ENCODE measurements at places on chromosomes 5 and 9. TPM values are rescaled to one million over a fixed set of nuclear protein-coding genes. Genes with fewer than 3 reads are reported as not detected.
A peak's percentile ranks its signal among the peaks of the same experiment; 100 is the strongest.

GRCh38 chr5:6459896-6460295, 11.2 kb downstream of the UBE2QL1 start:
- H3K27ac ChIP-seq: no peak overlapping the region
- no peak overlapping the region for H3K4me3 ChIP-seq
- peaks cover 7% of the 10 kb centered on the region for H3K4me1 ChIP-seq
- no peaks in the 10 kb centered on the region for H3K36me3 ChIP-seq

DNA sequence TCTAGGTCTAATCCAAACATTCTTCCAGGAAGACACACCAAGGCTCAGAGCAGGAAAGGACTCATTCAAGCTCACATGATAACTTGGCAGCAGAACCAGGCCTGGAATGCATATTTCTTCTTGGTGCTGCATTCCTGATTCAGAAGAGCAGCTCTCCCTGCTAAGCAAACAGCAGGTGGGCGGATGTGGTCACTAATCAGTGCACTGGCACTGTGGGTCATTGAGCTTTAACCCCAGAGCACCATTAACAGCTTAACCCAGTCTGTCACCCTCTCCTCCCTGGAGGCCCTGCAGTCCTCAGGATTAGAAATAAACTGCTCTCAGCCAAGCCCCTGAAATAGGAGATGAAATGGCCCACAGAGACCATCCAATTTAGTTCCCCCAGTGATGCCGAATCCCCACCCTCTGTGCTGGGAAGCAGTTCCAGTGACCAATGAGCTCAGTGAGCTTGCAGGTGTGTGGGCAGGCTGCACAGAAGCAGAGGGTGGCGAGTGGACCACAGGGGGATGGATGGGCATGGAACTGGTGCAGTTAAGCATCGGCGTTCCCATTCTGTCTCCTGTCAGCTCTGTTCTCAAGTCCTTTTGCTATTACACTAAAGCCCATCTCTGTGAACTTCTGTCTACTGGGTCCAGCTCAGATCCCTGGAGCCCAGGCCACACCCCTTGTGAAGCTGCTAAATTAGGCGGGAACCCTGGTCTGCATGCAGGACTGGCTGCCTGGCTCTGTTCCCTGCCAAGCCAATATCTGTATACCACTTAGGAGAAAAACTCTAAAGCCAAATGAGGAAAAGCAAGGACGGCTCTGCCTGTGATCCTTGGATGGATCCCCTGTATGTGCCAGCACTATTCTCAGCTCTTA, 16.6 kb upstream of the MEGF9 start:
- H3K27me3 ChIP-seq: no peaks in the 10 kb centered on the region
- H3K4me1 ChIP-seq: no peaks in the 10 kb centered on the region
- no peak for DNase-seq
- no peaks in the 10 kb centered on the region for H3K36me3 ChIP-seq
- H3K27ac ChIP-seq: no peak overlapping the region

DNA sequence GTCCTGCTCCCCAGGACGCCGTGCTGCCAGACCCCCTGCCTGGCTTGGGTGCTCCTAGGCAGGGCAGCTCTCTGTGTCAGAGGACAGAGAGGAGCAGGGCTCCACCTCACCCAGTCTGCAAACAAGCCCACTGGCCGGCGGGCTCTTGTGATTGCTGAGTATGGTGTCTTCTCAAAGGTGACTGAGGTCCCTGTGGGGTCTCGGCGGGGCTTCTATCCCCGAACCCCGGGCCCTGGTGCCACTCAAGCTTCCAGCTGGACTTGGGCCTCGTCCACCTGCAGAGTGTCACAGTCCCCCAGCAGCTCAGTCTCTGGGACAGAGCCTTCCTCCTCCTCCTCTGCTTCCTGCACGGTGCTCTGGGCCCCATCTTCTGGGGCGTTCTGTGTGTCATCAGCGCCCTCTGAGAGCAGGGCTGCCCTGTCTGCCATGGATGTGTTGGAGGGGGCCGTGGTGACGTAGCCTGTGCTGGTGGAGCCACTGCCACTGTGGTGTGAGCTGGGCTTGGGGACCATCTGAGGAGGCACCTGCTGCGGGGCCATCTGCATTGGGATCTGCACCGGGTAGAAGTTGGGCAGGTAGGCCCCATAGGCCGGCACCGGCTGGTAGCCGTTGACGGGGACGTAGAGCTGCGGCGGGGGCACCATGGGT, 226.5 kb downstream of the ROR2 start:
- no peak overlapping the region for H3K4me3 ChIP-seq
- no peak for DNase-seq
- H3K27ac ChIP-seq: no peak overlapping the region
- peaks cover 7% of the 10 kb centered on the region for H3K4me1 ChIP-seq
- no peaks in the 10 kb centered on the region for H3K36me3 ChIP-seq
- H3K27me3 ChIP-seq: peaks cover 3% of the 10 kb centered on the region

- DNase-seq: no peak
- H3K36me3 ChIP-seq: no peaks in the 10 kb centered on the region
- H3K4me1 ChIP-seq: peaks cover 9% of the 10 kb centered on the region
- H3K27ac ChIP-seq: no peak overlapping the region
- H3K27me3 ChIP-seq: no peaks in the 10 kb centered on the region
These were observed 139.4 kb downstream of the ATG10 start for GRCh38 chr5:82111191-82111590.

DMRTA1 gene
- 6.3 TPM for total RNA-seq

ATP10B gene
- not detected for total RNA-seq

TICAM2 gene
- 1.9 TPM for total RNA-seq

- H3K27me3 ChIP-seq: peaks cover 6% of the 10 kb centered on the region
- H3K27ac ChIP-seq: peak overlapping the region; percentile 28
- no peaks in the 10 kb centered on the region for H3K36me3 ChIP-seq
- H3K4me1 ChIP-seq: peaks cover 8% of the 10 kb centered on the region
- no peak for DNase-seq
These were observed 7.6 kb downstream of the GFI1B start for GRCh38 chr9:132986114-132986513.

- no peaks in the 10 kb centered on the region for H3K27me3 ChIP-seq
- H3K4me1 ChIP-seq: peaks cover 10% of the 10 kb centered on the region
- peak overlapping the region; percentile 17 for H3K4me3 ChIP-seq
- no peak overlapping the region for H3K27ac ChIP-seq
- peak; percentile 76 for DNase-seq
These were observed 40.0 kb upstream of the ARSB start for GRCh38 chr5:79025054-79025472.

Data from endothelial cell (in vitro differentiated cells).